Bronchial epithelial cell (primary cell): ENCODE measurements at places on chromosomes 12 and 14.
A peak's percentile ranks its signal among the peaks of the same experiment; 100 is the strongest.

DNA sequence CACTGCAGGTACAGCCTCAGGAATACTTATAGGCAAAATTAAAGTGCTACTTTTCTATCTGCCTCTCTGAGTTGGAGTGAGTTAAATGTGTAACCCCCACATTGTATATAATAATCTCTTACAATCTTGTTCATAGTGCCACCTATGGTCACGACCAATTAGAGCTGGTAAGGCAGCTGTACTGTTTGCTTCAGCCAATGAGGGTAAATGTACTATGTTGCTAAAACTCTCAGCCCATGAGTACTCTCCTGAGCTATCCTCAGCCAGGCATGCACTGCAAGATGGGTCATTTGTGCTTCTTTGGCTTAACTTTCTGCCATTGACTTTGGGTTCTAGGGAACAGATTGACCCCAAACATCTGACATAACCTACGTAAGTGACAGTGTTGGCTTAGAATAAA is 15.0 kb upstream of the MDM2 start:
- peak; percentile 76 for DNase-seq

- DNase-seq, result no peak
These were observed 17.0 kb upstream of the IL22 start for GRCh38 chr12:68270358-68270757.

GRCh38 chr14:87325741-87326140 is 667.2 kb downstream of the GALC start:
- no peak for DNase-seq

- no peak for DNase-seq
These were observed 34.8 kb upstream of the CCDC63 start for GRCh38 chr12:110811972-110812371.

DNA sequence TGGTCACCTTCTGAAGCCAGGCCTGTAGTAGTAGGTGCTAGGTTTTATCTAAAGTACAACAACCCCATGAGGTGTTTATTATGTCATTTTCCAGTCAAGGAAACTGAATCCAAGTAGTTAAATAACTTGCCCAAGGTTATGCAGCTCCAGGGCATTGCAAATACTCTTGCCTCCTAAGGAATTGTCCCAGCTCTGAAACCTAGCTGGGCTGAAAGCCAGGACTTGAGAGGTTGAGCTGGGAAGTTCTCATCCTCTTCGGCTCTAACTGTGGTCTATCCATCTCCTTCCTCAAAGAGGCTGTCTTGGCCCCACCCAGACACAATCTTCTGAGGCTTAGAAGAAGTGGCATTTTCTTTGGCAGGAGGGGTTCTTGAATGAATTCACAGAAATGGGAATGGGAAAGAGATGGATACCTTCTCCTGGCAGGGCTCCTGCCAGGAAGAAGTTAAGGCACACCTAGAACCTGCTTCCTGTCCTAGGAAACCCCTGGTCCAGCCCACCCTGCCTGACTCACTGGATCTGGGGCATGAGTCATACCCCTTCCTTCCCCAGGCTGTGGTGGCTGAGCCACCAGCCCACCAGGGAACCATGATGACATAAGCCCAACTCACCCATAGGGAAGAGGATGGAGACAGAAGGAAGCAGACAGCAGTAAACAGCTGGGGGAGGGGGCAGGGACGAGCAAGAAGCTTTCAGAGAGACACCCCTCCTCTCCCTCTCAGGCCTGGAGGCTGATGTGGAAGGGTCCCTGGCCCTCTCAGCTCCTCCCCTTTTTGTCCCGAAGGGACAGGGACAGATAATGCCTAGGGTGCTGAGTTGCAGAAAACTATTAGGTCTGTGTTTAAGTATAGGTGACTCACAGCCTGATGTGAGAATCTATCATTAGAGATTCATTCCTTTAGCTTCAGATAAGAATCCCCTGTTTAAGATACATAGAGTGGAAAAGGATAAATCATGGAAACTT is 2.1 kb upstream of the PLEK2 start:
- peak; percentile 97 for DNase-seq

DNA sequence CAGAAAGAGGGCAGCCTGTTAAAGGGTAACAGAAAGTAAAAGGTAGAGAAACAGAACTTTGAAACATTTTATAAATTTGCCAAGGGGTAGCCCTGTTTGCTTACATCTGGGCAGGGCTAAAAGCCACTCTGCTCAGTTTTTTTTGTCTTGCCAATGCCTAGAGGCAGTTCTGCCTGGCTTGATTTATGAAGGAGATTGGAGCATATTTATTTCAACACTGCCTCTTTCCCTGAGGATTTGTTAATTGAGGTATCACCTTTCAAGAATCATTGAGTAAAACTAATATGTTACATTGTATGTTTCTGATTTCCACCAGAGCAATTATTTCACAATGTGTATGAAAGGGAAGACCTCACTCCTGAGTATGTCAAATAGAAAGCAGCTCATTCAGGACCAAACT is 160.8 kb downstream of the GXYLT1 start:
- DNase-seq, result no peak

- peak; percentile 33 for DNase-seq
These were observed 27.3 kb upstream of the CHPT1 start for GRCh38 chr12:101670007-101670671.

DNA sequence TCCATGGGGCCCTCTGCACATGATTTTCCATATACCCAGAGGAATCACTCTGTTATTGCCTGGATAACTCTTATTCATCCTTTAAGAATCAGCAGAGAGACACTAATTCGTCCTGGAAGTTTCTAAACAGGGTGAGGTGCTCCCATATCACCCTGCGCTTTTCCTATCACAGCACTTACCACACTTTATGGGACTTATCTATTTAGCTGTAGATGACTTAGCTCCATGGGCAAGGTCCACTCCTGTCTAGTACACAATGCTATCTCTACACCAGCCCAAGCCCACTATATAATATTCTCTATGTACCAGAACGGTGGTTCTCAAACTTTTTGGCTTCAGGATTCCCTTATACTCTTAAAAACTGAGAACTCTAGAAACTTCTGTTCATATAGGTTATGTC is 111.7 kb downstream of the EFCAB11 start:
- no peak for DNase-seq

DNA sequence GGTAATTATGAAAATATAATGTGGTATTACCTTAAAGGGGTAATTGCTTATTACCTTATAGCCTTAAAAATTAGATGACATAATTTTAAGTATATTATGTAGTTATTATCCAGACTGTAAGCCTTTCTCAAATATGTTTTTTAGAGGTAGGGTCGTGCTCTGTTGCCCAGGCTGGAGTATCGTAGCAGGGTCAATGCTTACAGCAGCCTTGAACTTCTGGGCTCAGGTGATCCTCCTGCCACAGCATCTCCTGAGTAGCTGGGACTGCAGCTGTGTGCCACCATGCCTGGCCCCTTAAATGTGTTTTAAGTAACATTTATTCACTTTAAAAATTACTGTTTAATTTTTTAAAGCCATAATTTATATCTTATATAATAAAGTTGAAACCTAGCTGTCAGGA is 10.4 kb downstream of the PRPF39 start:
- no peak for DNase-seq

DNA sequence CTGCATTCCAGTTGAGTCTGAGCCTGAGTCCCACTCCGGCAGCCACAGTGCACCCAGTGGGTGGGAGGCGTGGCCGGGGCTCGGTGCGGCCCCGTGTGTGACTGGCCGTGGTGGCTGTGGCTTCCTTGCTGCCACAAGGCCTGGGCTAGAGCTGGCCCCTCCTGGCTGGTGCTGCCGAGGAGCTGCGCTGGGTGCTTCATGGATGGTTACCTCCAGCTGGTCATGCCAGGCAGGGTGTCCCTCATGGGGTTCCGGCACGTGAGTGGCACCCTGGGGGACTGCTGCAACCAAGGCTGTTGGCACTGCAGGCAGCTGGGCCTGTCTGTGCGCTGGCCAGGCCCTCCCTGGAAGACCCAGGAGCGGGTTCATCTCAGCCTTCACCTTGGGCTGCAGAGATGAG is 62.7 kb downstream of the KIF26A start:
- no peak for DNase-seq

DNA sequence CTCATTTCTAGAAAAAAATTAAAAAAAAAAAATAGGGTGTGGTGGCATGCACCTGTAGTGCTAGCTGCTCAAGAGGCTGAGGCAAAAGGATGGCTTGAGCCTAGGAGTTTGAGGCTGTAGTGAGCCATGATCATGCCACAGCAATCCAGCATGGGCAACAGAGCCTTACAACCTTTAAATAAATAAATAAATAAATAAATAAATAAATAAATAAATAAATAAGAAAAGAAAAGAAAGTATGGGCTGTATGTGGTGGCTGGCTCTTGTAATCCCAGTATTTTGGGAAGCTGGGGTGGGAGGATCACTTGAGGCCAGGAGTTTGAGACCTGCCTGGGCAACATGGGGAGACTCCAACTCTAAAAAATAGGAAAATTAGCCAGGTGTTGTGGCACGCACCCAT is 308.2 kb downstream of the ACSS3 start:
- no peak for DNase-seq

- peak; percentile 65 for DNase-seq
These were observed 59.3 kb downstream of the C14orf132 start for GRCh38 chr14:96098309-96098998.

GRCh38 chr12:108751821-108752220 is 20.5 kb upstream of the CORO1C start:
- no peak for DNase-seq

- DNase-seq, result no peak
These were observed 36.6 kb downstream of the TSPAN9 start for GRCh38 chr12:3113671-3114325.
